Stimulated activated CD4-positive, alpha-beta T cell treated with anti-CD3 and anti-CD28 coated beads, Interleukin-2, amount 100 ng/mL, for 48 hours (primary cell): ENCODE measurements at places on chromosomes 4 and X.
A peak's percentile ranks its signal among the peaks of the same experiment; 100 is the strongest.

GRCh38 chrX:2614911-2615310 is 76.2 kb upstream of the CD99 start:
- DNase-seq, result no peak

- no peak for DNase-seq
Measured at GRCh38 chr4:124564121-124564520, 148.4 kb downstream of the ANKRD50 start.

DNA sequence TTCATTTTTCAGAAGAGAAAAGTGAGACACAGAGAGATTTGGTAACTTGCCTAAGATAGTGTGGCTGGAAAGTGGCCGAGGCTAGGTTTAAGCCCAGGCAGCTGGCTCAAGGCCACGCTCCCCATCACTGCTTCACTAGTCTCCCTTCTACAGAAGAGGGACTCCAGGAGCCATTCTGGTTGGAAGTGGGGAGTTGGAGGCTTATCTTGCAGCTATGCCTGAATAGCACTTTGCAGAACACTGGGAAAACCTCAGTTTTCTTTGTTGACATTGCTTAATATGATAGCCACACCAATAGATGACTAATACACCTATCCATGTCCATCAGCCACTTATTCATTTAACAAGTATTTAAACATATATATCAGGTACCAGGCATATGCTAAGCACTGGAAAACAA is 18.5 kb downstream of the LRRC66 start:
- no peak for DNase-seq

GRCh38 chr4:1176398-1177273 is 4.3 kb upstream of the SPON2 start:
- no peak for DNase-seq

- DNase-seq, result no peak
Measured at GRCh38 chr4:163404580-163404979, 60.9 kb downstream of the NPY5R start.

GRCh38 chrX:70494441-70494840 is 49.8 kb downstream of the DLG3 start:
- peak; percentile 1 for DNase-seq

- no peak for DNase-seq
Measured at GRCh38 chrX:50432829-50433289, 37.8 kb downstream of the DGKK start.

- DNase-seq, result no peak
Measured at GRCh38 chr4:114998316-114998715, 115.1 kb downstream of the NDST4 start.

- DNase-seq, result no peak
Measured at GRCh38 chr4:131978120-131978519, 1171.0 kb upstream of the PCDH10 start.

DNA sequence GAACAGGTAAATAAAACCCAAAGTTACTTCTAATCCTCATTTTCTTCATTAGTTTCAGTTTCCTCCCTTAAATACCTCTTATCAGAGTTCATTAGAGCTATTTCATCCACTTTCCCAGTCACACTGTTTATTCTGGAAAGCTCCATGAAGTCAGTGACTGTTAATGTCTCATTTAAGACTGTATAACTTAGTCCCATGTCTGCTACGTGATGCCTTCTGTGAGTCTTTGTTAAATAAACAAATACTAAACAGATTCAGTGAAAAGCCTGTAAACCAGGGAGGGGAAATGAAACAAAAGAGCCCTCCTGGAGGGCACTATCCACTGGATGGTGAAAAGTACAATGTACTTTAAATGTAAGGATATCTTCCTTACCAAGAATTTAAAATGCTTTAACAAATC is 24.7 kb downstream of the ACE2 start:
- no peak for DNase-seq

DNA sequence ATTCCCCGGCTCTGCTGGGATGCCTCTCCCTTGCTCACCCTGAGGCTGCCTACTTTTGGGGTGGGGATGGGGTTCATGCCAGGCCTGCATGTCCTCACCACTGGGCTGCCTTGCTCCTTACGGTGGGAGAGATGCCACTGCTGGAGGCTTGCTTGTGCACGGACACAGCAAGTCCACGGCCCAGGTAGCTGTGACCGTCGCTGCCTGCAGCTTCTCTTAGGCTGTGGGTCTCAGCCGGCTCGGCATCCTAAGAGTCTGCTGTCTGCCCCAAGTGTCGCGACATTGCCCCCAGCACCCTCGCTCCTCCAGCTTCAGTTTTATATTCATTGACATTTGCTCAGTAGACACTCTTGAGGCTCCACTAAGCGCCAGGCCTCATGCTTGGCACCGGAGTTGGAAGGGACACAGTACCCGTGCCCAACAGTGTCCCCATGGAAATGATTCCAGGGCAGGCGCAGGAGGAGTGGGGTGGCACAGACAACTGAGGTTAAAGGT is 58.3 kb downstream of the TBC1D14 start:
- no peak for DNase-seq

DNA sequence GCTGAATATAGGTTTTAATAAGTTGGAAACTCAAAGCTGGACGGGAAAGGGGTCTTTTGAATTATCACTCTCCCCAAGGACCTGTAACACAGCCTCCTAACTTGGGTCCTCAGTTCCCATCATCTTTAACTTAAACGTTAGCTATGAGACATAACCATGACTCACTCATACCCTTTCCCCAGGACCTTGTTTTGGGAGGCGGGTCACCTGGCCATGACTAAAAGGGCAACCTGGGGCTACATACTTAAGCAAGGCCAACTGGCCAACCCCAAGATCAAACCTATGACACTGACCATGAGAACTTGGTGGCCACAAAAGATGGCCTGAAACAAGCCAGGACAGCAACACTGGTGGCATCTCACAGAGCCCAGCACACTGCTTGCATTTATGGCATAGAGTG is 89.0 kb downstream of the SH3KBP1 start:
- DNase-seq, result no peak

DNA sequence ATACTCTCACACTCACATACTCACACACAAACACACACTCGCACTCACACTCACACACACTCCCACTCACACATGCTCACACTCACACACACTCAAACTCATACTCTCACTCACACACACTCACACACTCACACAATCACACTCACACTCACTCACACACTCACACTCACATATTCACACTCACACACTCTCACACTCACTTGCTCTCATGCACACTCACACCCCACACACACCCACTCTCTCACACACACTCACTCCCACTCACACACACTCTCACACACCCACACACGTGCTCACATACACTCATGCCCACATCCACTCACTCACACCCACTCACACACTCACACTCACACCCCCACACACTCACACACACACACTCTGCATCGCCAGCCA is 4.9 kb upstream of the ATP2B3 start:
- DNase-seq, result no peak

GRCh38 chr4:159108124-159108523 is 5.2 kb downstream of the RAPGEF2 start:
- DNase-seq, result no peak

DNA sequence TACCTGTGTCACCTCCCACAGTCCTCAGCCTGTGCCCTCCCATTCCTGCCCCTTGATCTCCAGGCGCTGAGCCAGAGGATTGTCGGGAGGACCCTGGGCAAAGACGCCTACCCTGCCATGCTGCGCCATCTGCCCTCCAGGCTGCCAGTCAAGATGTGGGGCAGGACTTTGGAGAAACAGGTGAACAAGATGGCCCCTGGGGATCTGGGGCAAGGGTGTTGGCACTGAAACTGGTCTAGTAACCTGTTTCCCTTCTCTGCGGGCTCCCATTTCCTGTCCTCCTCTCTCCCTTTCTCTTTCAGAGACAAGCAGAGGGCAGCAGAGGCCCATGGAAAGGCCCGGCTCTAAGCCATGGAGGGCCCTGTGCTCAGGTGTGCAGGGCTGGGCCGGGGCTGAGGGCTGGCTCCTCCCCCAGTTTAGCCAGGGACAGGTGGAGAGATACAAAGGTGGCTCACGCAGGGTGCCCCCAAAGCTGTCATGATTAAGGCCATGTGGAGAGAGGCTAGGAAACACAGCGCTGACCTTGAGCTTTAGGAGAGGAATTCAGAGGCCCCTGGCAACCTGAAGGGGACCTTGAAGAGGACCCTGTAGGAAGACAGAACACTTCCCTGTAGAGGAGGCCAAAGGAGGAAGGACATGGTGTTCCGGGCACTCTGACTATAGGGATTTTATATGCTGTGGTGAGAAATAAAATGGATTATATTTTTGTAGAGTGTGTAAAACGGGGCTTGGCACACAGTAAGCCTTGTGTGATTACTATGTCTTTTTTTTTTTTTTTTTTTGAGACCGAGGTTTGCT is at the start of gene GLOD5:
Gene GLOD5 (plus strand): TSS at position 74 of the 798 bp plus-strand sequence. CDS start 44 bp downstream, at position 118.
- DNase-seq, result no peak

DNA sequence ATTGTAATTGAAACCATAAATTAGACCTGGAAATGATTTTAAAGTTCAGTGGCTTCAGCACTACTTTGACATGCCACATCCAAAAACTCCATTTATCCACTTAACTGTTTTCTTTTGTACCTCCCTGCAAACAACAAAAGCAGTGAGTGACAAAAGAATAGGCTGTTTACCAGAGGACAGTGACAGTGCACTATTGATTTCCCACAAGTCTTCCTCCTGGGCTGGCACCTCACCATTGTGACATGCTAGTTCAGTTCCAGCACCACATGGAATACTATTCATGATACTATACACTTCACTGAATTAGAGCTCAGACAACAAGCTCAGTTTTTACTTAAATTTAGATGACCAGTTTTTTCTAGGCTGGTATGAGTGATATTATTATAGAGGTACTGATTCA is 29.3 kb downstream of the MOSPD2 start:
- no peak for DNase-seq

GRCh38 chr4:131526686-131527085 is 1622.4 kb upstream of the PCDH10 start:
- no peak for DNase-seq
